ENCODE measurements at places on chromosomes 4 and X. TPM values are rescaled to one million over a fixed set of nuclear protein-coding genes. Genes with fewer than 3 reads are reported as not detected.

DNA sequence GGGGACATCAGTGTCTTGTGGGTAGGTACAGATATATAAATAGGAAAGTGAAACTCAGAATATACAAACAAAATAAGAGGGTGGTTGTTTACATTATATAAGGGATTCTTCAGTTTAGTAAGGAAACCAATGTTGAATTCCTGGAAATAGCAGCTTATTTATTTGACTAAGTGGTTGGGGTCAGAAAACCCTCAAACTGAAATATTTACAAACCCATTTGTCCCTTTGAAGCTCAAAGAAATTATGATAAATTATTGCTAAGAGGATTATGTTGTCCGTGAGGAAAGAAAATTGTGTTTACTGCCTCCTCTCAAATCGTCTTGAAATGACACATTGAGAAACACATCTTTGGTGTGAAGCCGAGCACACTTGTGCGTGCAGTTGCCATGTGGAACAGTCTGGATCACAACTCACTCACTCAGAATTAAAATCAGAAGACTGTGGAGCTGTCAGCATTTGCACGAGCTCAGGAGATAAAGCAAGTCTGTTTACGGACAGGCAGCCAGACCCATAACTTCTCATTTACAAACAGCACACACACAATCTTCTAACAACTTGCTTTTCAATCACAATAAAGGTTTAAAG is 46.8 kb upstream of the SETD7 start:
- DNase-seq: no peak

DNA sequence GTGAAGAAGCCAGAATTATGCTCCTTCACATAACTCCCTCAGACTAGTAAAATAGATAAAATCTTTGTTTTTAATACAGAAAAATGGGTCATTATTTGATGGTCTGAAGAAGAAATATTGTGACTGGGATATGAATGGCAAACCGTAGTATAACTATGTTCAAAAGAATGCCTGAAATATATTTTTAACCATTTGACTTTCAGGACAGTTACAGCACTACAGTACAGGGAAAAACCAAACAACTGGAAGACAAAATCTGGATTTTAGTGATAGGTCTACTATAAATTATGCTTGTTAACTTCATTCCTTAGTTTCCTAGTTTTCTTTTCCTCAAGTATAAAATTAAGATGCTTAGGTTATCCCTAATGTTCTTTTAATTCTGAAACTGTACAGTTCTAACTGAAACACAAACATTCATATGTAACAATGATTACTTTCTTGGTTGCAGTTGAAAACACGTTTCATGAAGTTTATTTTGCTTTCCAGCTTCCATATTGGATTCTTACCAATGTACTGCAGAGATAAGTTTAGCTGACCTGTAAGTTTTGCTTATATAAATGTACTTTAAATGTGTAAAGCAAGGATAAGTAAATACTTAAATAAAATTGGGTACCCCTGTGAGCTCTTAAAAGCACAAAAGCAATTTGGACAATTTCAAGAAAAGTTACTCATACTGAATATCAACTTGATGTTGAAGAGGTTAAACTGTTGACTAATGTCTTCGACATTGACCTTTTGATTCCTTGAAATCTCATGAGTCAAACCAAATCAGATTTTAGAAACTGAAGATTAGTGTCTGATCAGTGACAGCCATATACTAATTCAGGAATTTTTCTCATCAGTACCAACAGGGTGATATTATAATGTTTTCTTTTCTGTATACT is 895 bp downstream of the AFP start:
- DNase-seq: no peak

DNA sequence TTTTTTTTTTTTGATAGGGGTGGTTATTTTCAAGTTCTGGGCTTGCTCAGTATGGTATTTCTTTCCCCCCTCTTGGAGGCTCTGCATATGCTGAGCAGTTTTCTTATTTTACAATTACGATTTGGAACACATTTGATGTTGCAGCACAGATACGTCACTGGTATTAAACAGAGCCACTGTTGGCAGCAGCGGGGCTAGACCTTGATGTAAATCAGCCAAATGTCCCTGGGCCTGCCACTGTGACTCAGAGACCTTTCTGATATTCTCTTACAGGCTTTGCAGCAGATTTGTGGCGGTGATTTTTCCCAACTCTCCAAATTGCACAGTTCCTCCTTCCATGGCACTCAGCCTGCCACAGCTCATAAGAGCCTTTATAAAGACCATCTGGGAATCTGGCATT is 81.1 kb downstream of the VMA21 start:
- no peak for DNase-seq

The IL15 gene
- 2.7 TPM for total RNA-seq

- no peak for DNase-seq
Measured at GRCh38 chr4:1379351-1379781, 26.9 kb downstream of the NKX1-1 start.

GRCh38 chrX:71301195-71301924 is at the start of gene ITGB1BP2:
Gene ITGB1BP2, plus strand, starts transcription at chrX:71301750. Its CDS starts 57 bp downstream, at chrX:71301807.
- DNase-seq: no peak

The PHOX2B gene
- not detected for total RNA-seq

The HSPA4L gene
- total RNA-seq: 21.5 TPM

The ETDB gene
- total RNA-seq: not detected

DNA sequence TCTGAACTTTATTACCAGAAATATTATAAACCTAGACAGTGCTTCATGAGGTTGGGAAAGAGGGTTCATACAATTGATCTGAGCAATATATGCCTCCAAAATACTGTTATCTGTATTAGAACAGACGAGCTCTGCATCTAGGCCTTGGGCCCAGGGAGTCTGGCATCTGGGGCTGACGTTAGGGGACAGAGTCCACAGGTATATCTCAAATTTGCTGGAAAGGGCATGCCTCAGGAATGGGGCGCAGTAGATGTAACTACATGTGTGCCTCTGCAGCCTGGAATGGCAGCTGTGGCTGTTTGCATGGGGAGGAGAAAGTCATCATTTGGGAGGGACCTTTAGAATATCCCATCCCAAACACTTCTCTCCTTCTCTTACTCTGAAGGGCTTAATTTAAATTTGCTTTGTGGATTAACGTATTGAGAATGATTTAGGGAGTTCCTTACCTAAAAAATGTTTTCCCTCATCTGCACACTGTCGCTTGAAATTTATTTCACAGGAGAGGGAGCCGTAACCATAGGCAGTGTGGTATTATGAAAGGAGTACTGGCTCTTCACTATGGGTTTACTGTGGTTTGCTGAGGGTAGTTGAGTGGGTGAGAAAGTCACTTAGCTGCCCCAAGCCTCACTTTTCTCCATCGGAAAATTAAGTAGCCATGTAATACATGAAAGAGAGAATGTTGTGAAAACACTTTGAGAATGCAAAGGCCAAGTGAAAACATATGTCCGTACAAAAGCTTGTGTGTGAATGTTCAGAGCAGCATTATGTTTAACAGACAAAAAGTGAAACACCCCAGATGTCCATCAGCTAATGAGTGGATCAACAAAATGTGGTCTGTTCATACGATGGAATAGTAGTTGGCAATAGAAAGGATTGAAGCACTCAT is 5.9 kb downstream of the ADD1 start:
- DNase-seq: no peak

DNA sequence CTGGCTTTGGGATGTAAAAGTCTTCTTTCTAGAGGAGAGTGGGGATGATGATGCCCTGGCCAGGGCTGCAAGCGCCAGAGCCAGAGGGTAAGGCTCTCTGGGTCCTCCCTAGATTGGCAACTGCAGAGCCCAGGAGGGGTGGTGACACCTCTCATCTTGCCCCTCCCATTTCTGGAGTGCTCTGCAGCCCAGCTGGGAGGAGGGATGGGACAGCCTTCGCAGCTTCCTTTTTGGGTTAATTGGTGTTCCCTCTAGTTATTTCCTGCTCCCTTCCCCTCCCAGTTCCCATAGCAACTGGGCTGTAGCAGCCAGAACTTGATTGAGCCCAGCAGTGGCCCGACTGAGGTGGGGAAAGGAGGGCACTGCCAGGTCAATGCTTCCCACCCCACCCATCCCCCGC is 19.2 kb downstream of the NALF2 start:
- no peak for DNase-seq

DNA sequence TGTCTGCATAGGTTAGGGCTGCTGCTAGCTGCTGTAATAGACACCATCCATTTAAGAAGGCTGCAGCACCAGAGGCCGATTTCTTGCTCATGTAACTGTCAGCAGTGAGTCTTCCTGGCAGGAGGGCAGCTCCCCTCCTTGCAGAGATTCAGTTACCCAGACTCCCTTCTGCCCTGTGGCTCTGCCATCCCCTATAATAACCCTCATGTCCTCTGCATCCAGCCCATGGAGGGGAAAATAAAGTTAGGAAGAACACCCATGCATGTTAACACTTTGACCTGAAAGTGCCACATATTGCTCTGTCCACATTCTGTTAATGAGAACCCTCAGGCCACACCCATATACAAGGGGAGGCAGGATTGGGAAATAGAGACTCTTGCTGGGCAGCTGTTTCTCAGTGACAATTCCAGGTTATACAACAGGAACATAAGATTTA is 5.4 kb downstream of the STBD1 start:
- DNase-seq: no peak

- DNase-seq: no peak
Measured at GRCh38 chr4:2933566-2934076, 29.6 kb downstream of the NOP14 start.
